Tibial artery (tissue), 4 donors: ENCODE measurements at places on chromosomes 1 and 21.

- no peaks in the 10 kb centered on the region for H3K36me3 ChIP-seq
- no peak overlapping the region for H3K4me3 ChIP-seq
- peak; percentile 50 for DNase-seq
These were observed 167.7 kb downstream of the PLPP3 start for GRCh38 chr1:56411484-56412180.

- H3K27me3 ChIP-seq, result no peaks in the 10 kb centered on the region
- no peak overlapping the region for H3K27ac ChIP-seq
- DNase-seq, result no peak
- no peak overlapping the region for H3K4me3 ChIP-seq
These were observed 206.5 kb downstream of the TNR start for GRCh38 chr1:175536921-175537320.

- no peaks in the 10 kb centered on the region for H3K4me1 ChIP-seq
- no peaks in the 10 kb centered on the region for H3K27me3 ChIP-seq
- no peaks in the 10 kb centered on the region for H3K36me3 ChIP-seq
- H3K27ac ChIP-seq, result no peak overlapping the region
These were observed 79.5 kb upstream of the BACH1 start for GRCh38 chr21:29219165-29219770.

GRCh38 chr1:25209516-25209915, 22.8 kb downstream of the SYF2 start:
- H3K4me1 ChIP-seq, result no peaks in the 10 kb centered on the region
- DNase-seq, result no peak
- no peak overlapping the region for H3K27ac ChIP-seq
- no peak overlapping the region for H3K4me3 ChIP-seq
- no peaks in the 10 kb centered on the region for H3K36me3 ChIP-seq

DNA sequence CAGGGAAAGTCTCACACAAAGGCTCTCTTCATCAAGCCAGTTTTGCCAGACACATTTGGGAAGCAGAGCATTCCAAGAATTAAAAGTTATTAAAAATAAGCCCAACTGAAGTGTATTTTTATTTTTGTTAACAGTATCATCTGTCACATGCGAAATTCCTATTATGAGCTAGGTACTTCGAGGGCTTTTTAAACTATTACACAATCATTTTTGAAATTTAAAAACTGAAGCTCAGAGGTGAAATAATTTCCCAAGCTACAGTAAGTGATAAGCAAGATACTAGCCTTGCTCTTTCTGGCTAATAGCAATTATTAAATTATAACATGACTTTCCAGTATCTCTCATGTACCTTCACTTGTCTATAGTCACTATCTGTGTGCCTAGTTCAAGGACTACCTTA, 12.0 kb upstream of the NRAS start:
- no peak overlapping the region for H3K27ac ChIP-seq
- no peak for DNase-seq
- no peak overlapping the region for H3K4me3 ChIP-seq
- no peaks in the 10 kb centered on the region for H3K27me3 ChIP-seq
- peaks cover 4% of the 10 kb centered on the region for H3K4me1 ChIP-seq

- peaks cover 14% of the 10 kb centered on the region for H3K27me3 ChIP-seq
- no peak overlapping the region for H3K4me3 ChIP-seq
- no peaks in the 10 kb centered on the region for H3K4me1 ChIP-seq
- no peaks in the 10 kb centered on the region for H3K36me3 ChIP-seq
- no peak overlapping the region for H3K27ac ChIP-seq
These were observed 148.6 kb downstream of the GRIK3 start for GRCh38 chr1:36885540-36886357.

- peaks cover 28% of the 10 kb centered on the region for H3K36me3 ChIP-seq
- peaks cover 7% of the 10 kb centered on the region for H3K4me1 ChIP-seq
- H3K27ac ChIP-seq, result no peak overlapping the region
- DNase-seq, result no peak
- no peak overlapping the region for H3K4me3 ChIP-seq
These were observed 14.3 kb downstream of the LEPR start for GRCh38 chr1:65434760-65435159.

- H3K27me3 ChIP-seq, result no peaks in the 10 kb centered on the region
- DNase-seq, result peak; percentile 87
- peak overlapping the region; percentile 74 for H3K4me3 ChIP-seq
These were observed 8.3 kb downstream of the VSIG8 start for GRCh38 chr1:159854116-159854692.
